ENCODE measurements at places on chromosomes 5 and 9.
A peak's percentile ranks its signal among the peaks of the same experiment; 100 is the strongest.

DNA sequence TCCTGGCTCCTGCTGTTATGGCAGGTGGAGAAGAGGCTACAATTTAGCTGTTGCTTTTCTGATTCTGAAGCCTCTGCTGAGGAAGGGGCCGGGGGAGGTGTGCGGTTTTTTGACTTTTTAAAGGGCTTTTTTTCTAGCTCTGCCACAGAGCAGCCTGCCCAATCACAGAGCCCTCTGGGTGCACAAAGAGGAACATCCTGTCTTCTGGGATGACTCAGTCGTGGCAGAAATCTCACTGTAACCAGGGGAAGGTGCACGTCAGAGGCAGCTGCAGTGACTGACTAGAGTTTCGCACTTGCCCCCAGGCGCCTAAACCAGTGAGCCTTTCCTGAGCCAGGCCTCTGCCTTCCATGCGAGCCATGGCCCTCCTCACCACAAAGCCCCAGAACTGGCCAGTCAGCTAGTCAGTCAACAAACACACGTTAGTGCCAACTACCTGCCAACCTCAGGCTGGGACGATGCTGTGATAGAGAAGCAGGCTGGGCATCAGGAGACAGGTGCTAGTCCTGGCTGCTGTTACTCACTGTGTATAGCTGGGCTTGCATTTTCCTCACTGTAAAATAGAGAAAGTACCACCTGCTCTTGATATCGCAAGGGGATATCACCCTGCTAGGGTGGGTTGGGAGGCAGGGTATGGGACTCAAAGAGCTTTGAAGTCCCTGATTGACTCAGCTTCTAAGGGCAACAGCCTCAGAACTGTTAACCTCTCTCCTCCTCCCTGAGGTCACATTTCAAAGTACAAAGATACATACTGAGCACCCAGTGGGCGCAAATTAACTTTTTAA, 2.2 kb downstream of the AKNA start:
- peak; percentile 96 for DNase-seq

GRCh38 chr5:34061993-34062392, 19.0 kb upstream of the C1QTNF3 start:
- DNase-seq, result no peak

DNA sequence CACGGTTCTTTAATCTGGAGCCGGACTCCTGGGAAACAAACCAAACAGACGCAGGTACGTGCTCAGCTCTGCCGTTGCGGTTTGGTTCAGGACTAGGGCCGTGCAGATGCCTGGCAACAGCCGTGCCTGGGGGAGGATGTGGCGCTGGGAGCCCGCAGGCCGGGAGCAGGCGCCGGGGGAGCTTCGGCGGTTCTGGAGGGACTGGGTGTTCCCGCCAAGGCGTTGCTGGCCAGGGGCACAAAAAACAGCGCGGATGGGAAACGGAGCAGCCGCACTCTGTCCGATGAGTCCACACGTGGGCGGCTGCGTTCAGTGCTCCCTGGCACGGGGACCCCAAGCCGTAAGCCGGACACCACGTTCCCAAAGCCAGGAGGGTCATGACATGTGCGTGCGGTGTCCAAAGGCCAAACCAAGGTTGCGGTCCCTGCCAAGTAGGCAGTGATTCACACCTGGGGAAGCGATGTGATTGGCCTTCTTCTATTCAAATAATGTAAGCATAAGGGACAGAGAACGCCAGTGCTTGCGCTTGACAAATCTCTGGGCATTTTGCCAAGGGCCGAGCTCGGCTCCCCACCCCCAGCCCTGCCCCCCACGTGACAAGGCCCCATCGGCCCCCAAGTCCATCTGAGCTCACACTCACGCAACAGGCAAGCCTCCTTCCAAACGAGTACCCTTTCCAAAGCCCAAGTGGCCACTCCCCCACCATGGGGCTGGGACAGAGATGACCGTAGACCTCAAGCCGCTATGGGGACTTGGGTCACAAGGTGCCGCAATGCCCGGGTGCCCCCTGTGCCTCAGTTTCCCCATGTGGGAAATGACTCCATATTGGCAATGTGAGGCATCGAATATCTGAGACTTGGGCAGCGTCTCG, 49.7 kb upstream of the NKD2 start:
- peak; percentile 73 for DNase-seq

- no peak for DNase-seq
Observed at GRCh38 chr5:151006704-151007334, 13.6 kb upstream of the GPX3 start.

- peak; percentile 99 for DNase-seq
Observed at GRCh38 chr5:141968914-141969608, at the start of gene RNF14. TSS of gene RNF14 (plus strand) at chr5:141969105. CDS start at chr5:141973589, 4,484 bp downstream.

- DNase-seq, result no peak
Observed at GRCh38 chr9:79673614-79674013, 101.8 kb downstream of the TLE4 start.

DNA sequence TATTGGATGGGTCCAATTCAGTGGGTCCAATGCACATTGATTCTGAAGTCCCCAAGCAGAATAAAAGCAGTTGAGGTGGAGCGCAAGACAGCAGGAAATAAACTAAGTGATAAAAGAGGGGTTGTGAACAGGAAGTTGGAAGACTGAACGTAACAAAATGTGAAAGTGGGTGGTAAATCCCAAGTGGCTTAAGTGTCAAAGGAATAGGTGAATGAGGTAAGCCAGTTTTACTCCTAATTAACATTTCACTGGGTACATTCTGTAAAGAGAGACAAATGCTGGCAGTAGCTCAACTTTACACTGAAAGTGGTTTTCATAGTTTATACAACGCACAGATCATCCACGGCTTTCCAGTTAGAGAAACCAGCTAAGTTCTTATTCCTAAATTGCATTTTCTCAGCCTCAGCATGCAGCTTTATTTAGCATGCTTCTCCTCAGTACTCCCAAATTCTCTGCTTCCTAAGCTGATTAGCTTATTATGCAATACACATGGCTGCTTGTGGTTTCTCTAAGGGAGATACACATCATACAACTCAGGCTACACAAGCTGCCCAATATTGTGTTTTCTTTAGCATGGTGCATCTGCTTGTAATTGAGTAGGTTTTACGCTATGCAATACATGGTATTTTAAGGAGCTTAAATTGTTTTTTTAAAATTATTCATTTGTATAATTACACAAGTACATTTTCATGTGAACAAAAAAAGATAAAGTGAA, 34.2 kb upstream of the HSD17B4 start:
- DNase-seq, result peak; percentile 46

DNA sequence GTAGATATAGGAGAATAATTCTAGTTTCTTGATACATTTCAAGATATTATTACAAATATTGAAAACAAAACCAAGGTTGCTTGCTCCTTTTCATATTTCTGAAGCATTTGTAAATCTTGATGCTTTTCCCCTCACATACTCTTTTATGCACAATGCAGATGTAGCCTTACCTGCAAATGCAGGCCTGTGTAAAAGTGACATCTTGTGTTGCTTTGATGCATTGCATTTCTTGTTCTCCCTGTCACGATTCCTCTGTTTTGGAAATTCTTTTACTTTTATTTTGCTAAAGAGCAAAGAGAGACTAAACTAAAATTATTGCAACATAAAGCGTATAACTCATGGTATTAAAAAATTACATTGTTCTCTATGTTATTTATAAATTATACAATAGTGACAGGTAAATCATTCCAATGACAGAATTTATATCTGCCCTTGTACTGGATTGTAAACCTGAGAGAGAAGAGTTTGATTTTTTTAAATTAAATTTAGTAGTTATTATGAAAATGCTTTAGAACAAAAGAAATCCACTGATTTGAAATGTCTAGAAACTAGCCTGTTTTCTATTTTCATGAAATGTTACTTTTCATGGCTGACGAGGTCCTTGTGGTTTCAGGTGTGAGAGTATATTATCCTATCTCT, 970.0 kb downstream of the MAT2B start:
- peak; percentile 10 for DNase-seq

GRCh38 chr5:135137146-135137915, 103.3 kb upstream of the PITX1 start:
- no peak for DNase-seq

DNA sequence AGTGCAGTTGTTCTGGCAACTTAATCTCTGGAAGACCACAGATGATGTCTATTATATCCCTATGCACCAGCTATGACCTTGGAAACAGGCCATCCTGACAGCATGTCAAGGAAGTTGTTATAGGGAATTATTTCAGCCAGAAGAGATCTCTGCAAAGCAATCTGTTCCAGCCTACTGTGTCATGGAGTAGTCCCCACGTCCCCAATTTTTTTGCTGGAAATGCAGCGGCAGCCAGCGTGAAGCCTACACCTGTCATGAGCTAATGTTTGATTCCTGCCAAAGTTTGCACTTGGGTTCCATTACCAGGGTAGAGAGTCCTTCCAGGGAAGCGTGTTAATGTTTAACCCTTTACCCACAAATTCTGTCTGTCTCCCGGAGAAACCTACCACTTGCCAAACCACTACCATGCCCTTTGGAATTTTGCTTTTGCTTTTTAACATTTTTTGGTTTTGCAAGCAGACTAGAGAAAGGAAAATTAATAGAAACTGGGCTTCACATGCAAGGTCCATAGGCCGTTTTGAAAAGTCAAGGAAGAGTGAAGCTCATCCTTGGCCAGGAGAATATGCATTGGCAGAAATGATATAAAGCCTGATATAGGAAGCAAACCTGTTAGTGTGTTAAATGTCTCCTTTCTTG, 174.9 kb upstream of the SPRY4 start:
- DNase-seq, result no peak

DNA sequence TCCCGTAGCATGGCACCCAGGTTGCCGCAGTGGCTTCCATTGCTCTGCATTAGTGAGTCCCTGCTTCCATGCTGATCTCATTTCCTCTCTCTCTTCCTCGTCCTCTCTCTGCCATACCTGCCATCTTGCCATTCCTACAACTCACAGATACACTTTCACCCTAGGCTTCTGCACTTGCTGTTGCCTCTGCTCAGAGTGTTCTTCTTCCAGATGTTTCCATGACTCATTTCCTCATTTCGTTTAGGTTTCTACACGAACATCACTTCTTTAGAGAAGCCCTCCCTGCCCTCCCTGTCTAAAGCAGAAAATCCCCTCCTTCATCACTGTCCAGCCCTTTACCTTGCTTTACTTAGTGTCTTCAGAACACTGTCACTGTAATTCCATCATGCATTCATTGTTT, 115.2 kb upstream of the WWC1 start:
- DNase-seq, result peak; percentile 24

- DNase-seq, result no peak
Observed at GRCh38 chr9:79637177-79637925, 65.6 kb downstream of the TLE4 start.

DNA sequence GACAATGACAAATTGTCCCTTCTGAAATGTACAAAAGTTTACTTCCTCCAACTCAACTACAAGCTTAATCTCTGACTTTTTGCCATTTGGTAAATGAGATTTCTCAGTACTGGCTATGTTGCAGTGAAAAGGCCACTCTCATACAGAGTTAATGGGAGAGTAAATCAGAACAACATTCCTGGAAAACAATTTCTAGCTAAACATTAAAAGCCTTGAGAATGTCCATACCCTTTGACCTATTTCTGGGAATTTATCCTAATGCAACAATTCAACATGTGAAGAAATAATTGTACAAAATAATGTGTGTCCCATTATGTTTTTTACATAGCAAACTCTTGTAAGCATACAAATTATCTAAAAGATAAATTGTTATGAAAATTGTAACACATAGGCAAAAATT, 56.3 kb upstream of the SPEF2 start:
- no peak for DNase-seq

Data from GM23248 (cell line).